Panc1 (cell line): ENCODE measurements at places on chromosomes 11 and 22.

DNA sequence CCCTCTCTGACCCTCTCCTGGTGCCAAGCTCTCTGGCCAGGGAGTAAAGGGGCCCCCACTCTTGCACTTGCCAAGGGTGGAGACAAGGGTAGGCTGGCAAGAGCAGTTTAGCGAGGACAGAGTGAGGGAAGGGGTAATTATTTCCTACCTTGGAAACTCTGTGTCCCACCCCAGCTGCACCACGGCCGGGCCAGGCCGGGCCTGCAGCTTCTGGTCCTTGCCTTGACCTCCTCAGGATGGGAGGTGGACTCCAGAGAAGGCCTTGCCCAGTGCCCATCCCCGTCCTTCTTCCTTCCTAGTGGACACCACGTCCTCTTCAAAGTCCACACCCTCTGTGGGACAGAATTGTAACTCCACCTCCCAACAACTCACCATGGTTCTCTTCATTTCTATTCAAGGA, 18.4 kb upstream of the OSBPL5 start:
- DNase-seq = no peak

GRCh38 chr11:104332110-104332509, 168.2 kb upstream of the PDGFD start:
- no peak for DNase-seq

DNA sequence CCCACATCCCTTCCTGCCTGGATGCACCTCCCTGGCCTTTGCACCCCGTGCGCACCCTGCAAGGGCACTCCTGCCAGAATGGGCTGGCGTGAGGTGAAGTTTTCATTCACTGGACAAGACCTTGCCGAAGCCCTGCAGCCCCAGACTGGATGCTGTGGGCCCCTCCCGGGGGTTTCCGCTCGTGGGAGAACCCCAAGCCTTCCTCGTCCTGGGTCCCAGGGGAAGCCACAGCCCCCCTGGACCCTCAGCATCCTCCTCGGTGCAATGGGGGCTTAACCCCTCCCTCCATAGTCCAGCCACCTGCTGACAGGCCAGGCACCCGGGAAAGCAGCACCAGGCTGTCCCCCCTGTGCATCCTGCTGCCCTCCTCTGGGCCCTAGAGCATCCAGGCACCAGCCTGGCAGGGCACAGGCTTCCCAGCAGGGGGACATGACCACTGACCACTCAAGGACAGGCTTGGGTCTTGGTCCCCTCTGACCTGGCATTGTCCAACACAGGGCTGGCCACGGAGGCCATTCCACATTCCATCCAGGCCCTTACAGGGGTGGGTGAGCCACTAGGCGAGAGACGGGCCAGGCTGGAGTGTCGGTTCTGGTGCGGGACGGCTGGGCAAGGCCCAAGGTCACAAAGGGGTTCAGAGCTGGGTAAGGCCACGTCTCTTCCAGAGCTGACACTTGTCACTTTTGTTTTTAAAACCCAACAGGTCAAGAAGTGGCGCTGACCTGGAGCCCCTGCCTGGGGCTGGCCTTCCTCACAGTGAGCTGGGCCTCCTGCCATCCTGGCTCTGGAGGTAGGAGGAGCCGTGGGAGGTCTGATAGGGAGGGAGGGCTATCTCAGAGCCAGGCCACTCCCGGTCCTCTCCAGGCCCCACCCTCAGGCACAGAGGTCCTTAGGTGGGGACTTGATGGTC, 41.5 kb upstream of the PPARA start:
- DNase-seq = no peak

DNA sequence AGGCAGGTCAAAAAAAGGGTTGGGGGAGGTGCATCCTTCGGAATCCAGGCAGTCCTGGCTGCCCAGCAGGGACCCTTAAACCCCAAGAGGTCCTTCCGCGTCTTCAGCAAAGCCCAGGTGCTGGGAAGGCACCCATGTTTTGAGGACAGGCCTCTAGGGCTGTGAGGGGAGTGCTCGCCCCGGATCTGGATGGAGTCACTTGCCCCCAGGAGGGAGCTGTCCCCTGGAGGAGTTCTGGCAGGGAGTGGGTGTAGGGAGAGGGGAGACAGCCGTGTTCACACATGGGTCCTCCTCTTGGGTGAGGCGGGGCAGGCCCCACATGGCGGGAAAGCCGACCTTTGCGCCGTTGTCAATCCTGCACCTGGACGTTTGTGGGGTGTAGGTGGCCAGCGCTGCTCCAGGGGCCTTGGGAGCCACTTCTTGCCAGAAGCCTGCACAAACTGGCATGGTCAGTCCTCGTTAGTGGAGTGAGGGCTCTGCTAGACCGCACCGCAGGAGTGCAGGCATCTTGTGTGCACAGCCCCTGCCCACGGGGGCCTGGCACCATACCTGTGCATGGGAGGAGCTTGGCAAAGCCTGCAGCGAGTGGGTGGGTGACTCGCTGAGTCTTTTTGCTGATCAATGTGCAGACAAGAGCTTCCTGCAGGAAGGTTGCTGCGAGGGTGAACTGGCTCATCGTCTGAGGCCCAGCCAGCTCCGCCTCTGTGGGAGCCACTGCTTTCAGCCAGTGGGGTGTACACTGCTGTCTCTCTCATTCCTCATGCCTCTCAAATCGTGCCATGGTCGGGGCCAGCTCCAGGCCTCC, 16.0 kb downstream of the PPIL2 start:
- no peak for DNase-seq

GRCh38 chr11:68120273-68121066, 718 bp downstream of the CHKA start:
- no peak for DNase-seq

- DNase-seq = no peak
Observed at GRCh38 chr11:66417000-66417399, 3.8 kb upstream of the NPAS4 start.

DNA sequence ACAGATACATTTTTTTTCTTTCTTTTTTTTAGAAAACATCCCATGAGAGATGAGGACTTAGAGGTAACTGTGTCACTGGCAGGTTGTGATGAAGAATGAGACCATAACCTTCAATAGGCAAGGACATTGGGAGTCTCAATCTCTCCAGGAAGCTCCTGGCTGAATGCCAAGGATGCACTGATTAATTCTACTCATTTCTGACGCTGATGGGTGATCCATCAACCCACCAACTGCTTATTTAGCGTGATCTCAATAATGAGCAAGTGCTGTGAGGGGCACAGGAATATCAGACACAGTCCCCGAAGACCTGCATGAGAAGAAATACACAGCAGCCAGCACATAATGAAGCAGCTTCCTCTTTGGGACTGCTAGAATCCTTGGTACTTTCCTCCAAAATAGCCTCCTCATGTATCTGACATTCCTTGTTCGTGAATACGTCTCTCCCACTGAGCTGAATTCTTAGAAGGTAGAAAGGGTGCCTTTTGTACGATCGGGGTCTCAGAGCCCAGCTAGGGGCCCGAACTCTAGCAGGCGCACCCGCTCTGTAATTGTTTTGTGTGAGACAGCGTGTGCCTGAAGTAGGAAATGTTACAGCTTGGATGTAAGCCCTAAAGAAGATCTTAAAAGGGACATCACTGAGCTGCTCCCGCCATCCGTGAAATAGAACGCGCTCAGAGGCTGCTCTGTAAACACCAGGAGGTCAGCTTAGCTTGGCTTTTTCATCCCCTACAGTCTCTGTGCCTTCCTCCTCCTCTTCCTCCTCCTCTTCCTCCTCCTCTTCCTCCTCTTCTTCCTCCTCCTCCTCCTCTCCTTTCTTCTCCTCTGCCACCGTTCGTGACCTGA, 7.2 kb downstream of the CLMP start:
- DNase-seq = no peak

GRCh38 chr11:27319072-27319471, 43.9 kb downstream of the CCDC34 start:
- DNase-seq = no peak

DNA sequence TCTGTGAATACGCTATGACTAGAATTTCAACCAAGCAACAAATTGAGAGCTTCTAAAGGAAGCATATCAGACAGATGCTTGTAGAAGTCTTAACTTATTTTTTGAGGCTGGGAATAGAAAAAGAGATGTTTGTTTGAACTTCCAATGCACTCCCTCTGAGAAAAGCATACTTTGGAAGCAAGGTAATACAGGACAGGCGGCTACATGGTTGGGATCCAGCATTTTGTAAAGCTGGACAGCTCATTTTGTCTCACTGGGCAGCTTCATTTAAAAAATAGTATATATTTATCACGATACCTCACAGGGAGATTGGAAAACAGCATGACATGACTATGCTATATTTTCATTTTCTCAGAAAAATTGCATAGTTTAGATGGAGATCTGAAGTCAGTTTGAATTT, 821.3 kb upstream of the API5 start:
- DNase-seq = no peak

GRCh38 chr22:36936362-36937116, 23.1 kb downstream of the CSF2RB start:
- no peak for DNase-seq

GRCh38 chr11:33476945-33477606, 219.9 kb downstream of the HIPK3 start:
- no peak for DNase-seq

DNA sequence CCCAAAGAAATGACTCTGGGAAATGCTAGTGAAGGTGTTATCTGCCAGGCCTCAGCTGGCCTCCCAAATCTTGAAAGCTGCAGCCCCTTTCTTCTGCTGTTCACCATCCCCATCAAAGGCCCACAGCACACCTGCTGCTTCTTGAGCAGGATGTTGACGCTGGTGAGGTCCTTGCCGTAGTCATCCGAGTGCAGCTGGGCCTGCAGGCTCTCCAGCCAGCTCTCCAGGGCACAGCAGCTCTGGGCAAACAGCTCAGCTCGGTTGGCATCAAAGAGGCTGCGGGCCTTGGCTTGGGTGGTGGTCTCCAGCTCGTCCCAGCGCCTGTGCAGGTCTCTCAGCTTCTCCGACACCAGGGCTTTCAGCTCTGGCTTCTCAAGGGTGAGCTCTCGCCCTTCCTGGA, 18.5 kb upstream of the RBM4B start:
- DNase-seq = no peak

DNA sequence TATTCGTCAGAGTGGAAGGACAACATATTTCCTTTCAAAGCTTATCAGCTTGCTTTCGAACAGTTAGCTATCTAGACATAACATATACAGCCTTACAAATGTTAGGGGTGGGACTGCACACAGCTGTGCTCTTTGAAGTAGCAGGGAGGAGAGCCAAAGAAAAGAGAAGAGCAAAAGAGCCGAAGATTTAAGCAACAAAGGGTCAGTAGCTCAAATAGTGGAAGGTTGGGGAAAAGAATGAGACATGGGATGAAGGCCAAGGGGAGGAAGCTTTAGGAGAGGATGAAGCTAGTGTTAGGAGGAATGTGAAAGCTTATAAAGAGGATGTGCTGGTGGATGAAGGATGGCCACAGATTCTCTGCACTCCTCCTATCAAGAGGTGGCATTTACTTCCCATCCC, 31.8 kb upstream of the IGSF22 start:
- DNase-seq = no peak

GRCh38 chr22:26559961-26560575, 29.9 kb downstream of the TPST2 start:
- DNase-seq = no peak

- DNase-seq = no peak
Observed at GRCh38 chr11:860234-861104, 17.8 kb downstream of the TSPAN4 start.

DNA sequence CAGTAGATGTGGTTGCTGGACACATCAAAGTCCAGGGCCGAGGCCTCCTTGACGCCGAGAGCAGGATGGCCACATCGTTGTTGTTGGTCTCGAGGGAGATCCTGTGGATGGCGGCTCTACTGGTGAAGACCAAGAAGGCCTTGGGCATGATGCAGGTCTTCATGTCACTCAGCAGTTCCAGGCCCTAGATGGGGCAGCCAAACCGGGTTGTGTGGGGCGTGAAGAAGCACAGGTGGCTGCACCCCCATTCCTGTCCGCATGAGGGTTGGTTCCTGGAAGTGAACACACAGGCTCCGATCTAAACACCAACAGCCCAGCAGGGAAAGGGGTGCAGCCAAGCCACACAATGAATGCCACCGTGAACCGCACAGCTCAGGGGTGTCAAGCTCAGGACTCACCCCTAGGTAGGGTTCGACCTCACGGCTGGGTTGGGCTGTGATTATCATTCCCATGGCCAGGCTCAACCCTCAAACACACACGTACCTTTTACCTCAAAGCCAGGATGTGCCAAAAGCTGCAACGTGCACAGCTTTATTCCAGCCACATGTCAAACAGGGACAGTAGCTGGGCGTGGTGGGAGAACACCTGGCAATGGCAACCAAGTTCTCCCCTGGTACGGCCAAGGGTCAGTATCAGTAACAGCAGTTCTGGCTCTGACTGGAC, 132.3 kb downstream of the CRYBB2 start:
- no peak for DNase-seq

DNA sequence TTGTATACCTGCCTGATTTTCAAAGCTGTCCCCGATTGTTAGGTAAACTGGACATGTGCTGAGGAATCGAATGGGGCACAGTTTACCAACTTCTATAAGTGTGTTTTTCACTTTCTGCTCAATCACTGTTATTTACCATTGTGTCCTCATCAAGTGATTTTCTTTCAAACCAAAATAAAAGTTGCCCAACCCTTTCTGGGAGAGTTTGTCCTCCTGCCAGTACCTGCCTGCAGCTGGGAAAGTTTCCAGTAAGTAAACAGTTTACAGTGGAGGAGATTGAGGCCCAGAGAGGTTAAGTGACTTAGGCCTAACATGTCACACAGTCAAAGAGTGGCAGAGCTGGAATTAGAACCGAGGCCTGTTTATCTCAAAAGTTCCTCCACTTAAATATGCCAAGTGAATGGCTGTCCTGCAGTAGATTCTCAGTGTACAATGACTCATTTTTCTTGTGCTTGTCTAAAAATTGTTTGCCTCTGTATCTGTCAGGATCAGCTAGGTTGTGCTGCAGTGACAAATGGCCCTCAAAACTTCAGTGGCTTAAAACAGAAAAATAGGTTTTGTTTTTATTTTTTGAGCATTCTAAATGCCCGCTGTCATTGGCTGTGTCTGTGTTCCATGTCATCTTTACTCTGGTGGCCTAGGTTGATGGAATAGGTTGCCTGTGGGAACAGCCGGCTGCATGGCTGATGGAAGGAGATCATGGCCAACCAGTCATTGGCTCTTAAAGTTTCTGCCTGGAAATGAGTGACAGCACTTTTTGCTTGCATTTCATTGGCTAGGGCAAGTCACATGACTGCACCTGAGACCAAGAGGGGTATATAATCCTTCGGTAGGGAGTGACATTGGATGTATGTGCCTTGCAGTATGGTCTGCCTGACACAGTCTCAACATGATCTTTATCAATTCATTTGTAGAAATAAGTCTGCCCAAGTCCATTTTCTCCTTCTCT, 61.8 kb upstream of the CRYBB3 start:
- no peak for DNase-seq

- DNase-seq = no peak
Observed at GRCh38 chr22:43467216-43467940, 55.6 kb downstream of the MPPED1 start.
